ENCODE measurements at places on chromosomes 13 and 19. TPM values are rescaled to one million over a fixed set of nuclear protein-coding genes. Genes with fewer than 3 reads are reported as not detected.

GRCh38 chr19:2561895-2562294 is 86.0 kb downstream of the GADD45B start:
- no peak for DNase-seq

- peak; percentile 83 for DNase-seq
These were observed 31.9 kb upstream of the FEM1A start for GRCh38 chr19:4759388-4760284.

EDNRB gene
- 1.7 TPM for total RNA-seq

- DNase-seq: no peak
These were observed 346.6 kb downstream of the COG6 start for GRCh38 chr13:40002016-40002415.
